Stimulated activated CD8-positive, alpha-beta memory T cell treated with anti-CD3 and anti-CD28 coated beads, Interleukin-4, amount 100 ng/mL, for 4 hours (primary cell): ENCODE measurements at places on chromosomes 3 and 15.

DNA sequence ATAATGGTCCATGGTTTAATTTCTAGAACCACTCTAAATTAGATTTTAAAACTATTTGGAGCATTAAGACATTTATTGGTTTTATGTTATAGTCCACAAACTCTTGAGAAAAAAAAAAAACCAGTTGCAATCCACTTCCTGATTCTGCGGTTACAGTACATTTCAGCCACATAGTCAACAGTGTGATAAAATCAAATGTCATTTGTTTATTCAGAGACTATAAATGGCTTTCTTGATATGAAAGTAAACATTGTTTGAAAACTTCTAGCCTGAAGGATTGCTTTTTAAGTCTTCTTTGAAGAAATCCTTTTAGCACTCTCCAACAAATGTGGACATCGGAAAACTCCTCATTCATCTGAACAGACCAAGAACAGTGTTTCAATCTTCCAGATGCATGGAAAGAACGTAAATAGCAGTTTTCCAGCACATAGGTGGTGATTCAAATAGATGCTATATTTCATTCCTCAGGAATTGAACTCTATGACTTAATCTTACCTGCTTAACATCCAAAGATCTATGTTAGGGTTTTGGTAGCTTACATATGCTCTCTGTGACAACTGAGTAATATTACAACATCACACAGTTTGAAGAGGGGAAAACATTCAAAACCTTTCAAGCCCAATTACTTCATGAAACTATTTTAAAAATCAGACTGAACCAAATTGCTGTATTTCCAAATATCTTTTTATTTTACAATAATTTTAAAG lies 87.8 kb upstream of the UBE2E2 start:
- DNase-seq = no peak

DNA sequence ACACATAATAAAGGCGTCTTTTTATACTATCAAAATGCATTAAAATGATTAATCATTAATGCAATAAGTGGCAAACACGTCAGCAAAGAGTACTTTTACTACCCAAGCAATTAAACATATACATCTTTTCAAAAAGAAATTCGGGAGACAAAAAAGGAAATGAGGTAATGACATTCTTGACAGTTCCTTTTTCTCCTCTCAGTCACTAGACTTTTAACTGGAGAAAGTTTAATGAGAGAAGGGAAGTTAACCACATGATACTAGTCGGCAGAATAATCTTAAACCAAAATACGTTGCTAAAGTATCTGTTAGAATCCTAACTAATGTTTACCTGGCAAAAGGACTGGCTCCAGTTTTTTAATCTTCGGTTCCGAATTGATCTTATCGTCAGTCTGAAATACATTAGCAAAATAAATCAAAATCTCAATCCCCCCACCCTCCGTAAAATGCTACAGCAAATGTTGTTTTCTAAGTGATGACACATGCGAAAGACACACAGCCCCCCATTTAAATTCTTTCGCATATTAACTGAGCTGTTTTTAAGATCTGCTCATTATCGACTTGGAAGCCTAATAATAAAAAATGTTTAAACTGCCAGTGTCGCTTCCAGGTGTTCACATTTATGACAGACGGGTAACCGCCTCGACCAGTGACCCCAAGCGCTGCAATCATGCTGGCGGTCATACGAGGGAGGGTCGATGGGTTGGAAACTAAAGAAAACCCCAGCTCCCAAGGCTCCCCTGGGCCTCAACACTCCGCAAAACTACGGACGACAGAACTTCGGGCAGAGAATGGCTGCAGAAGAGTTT lies 778 bp downstream of the MTMR10 start:
- DNase-seq = no peak

DNA sequence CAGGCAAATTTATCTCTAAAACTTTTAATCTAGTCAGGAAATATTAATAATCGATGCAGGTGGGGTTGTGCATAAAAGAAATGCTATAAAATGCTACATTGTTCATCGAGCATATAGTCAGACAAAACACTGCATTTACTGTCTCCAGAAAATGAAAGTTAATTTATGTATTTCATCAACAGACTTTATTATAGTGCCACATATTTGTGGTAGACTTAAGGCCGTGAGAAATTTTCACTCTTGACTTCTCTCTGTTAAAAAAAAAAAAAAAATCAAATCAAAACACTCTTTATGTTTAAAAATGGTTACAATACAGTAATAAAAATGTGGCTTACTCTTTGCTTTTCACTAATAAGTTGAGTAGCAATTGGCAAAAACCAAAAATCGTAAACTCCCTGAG lies 67.4 kb downstream of the RBMS3 start:
- DNase-seq = no peak

- peak; percentile 7 for DNase-seq
These were observed 453.0 kb upstream of the CFAP20DC start for GRCh38 chr3:59502806-59503205.

DNA sequence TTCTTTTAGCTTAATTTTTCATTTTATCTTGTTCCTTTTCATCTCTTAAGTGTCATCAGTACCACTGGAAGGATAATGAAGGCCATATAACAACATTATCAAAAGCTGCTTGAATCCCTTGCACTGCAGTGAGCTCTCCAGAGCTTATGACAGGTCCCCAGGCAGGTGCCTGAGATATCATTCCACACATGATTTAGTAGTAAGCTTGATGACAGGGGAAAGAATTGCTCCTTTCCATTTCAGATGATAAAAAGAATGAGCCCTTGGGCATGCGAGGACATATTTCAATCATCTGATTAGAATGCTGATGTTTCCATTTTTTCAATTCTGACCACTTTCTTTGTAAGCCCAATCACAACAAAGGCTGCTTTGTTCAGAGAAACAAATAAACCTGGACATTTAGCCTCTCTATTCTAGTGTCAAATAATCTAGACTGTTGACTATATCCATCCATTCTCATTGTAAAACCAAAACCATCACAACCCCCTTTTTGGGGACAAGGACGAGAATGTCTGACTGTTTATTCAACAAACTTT lies 567.8 kb downstream of the IGSF11 start:
- DNase-seq = no peak

GRCh38 chr15:48087844-48088243 lies 32.9 kb upstream of the SLC24A5 start:
- DNase-seq = no peak

DNA sequence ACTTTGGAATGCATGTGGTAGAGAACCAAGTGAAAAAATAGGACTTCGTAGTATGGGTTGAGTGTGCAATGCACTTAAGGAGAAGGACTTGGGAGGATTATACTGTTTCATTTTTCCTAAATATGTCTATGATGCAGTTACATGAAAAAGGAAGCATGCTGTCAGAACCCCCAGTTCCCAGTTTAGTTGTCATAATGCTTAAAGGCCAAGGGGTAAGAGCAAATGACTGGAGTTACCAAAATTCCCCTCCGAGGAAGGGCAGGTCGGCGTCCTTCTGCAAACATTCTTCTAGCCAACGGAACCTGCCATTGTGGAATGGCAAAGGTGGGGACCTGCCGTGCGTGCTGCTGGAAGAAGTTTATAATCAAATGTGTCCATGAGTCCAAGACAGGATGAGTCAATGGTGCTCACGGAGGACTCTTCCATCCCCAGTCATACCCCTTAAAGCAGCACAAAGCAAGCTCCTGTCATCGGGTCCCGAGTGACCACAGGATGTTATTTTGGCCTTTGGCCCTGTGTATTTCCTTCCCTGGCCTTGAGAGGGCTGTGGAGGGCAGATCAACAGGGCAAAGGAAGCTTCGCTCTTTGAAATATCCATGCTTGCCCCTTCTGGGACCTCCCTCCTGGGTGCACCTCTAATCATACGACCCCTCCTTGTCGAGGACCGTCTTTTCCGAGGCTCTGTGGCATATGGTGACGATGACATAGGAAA lies 93.2 kb downstream of the SLCO3A1 start:
- no peak for DNase-seq

DNA sequence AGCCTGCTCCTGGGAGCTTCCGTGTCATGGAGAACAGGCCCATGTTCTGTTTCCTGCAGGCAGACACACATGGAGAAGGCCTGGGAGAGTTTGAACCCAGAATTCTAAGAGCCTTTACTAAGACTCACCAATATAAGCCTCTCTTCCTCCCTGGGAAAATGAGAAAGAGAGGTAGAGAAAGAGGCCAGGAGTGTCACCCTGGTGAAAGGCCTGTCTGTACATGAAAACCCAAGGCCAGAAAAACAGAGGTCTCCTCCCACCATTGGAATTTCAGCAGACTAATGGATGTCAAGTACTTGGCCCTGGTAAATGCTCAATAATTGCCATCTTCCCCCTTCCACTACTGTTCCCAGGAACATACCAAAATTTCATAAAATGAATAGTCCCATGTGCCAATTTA lies 117.6 kb downstream of the TOP2B start:
- no peak for DNase-seq

DNA sequence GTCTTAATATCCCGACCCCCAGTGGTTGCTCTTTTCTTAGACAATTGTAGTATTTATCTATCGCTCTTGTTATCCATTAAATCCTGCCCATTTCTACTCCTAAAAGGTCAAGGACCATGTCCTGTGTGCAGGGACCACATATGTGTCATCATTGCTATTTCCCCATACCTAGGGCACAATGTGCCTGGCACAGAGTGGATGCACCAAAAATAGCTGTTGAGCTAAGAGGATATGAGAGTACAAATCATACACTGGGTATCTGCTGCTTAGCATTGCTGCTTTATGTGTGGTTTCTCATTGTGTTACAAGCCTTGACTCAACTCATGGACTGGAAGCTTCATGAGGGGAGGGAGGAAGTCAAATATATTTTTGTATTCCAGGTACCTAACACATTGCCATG lies 3.4 kb upstream of the MITF start:
- no peak for DNase-seq

GRCh38 chr3:116000311-116000710 lies 377.0 kb downstream of the GAP43 start:
- DNase-seq = no peak

GRCh38 chr3:193342551-193342950 lies 36.0 kb downstream of the ATP13A5 start:
- DNase-seq = no peak

- no peak for DNase-seq
These were observed 219.0 kb upstream of the TPM1 start for GRCh38 chr15:62823561-62823960.

GRCh38 chr15:38424101-38424552 lies 29.8 kb upstream of the FAM98B start:
- no peak for DNase-seq

DNA sequence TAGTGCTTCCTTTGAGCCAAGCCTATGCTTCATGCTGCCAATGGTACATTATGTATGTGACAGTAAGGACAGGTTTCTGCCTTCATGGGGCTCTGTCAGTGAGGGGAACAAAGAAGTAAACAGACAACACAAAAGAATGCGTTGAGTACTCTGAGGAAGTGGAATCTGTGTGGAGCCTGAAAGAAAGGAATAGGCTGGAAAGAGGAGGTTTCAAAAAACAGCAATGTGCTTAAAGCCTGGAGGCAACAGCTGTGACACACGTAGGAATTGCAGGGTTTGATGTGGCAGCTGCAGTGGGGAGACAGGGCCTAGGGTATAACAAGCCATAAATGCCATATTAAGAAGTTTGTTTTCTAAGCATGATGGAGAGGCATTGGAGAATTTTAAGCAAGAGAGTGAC lies 316.7 kb downstream of the CLSTN2 start:
- DNase-seq = no peak

GRCh38 chr3:82939491-82940097 lies 1178.1 kb upstream of the GBE1 start:
- no peak for DNase-seq

- no peak for DNase-seq
These were observed 441.2 kb downstream of the FHIT start for GRCh38 chr3:60809857-60810610.

- DNase-seq = no peak
These were observed 878 bp downstream of the SPPL2A start for GRCh38 chr15:50764461-50765194.

DNA sequence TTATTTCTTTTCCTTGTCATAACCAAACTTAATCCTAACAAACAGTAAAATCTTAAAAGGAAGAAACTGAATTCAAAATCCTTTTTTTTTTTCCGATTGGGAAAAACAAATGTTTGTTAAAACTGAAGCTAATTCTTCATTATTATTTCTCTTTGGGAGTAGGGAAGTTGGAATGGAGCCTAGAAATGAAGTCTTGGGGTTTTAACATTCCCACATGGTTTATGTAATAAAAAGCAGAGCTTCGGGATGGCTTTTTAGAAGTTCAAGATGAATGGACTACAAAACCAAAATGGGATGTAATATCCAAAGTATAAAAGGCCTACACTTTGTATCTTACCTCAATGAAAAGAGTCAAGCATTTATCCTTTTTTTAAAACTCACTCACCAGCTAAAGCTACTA lies 189.0 kb upstream of the TMC3 start:
- no peak for DNase-seq

- DNase-seq = no peak
These were observed 14.5 kb downstream of the GOLIM4 start for GRCh38 chr3:168081171-168081771.

DNA sequence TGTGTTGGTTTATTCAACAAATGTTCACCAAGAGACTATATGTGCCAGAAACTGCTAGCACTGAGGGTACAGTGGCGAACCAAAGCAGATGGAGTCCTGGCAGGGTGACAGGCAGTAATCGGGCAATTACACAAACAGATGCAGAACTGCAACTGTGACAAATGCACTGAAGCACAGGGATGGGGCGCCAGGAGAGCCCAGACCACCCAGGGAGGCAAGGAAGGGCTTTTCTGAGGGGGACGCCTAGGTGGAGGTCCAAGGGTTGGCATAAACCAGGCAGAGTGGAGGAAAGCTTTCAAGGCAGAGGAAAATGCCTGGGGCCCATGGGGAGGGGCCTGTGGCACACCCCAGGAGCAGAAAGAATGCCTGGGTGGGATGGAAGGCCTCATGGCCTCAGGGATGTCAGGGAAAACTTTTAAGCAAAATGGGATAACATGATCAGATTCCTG lies 5.5 kb downstream of the DIS3L start:
- no peak for DNase-seq

DNA sequence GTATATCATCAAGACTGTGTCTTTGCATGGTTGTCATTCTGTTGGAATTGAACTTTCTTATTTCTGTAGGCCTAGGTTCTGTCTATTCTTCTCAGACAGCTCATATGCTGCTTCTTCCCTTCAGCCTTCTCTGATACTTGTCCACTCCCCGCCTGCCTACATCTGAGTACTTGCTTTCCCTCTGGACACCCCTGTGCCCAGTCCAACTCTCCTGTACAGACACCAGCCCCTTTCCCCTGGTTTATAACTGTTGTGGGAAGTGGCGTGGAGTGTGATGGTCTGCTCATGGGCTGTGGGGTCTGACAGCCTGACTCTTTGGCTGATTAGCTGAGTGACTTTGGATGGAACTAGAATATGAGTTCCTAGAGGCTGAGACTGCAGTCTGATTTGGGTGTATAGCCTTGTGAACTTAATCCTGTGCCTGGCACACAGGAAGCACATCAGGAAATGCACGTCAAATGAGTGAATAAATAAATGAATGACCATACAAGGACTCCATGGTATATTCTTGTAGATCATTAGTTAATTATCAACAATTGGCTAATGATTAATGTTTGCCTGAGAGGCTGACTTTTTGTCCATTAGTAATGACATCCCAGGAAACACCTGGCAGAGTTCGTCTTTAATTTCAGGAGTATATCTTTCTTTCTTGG lies 11.8 kb downstream of the CACNA1D start:
- no peak for DNase-seq

- no peak for DNase-seq
These were observed 157.7 kb upstream of the FAM3D start for GRCh38 chr3:58824285-58824684.

GRCh38 chr3:12444582-12445471 lies 39.5 kb upstream of the TSEN2 start:
- no peak for DNase-seq
